ENCODE measurements at places on chromosomes 16 and 17. TPM values are rescaled to one million over a fixed set of nuclear protein-coding genes. Genes with fewer than 3 reads are reported as not detected.

The KRT16 gene
- not detected for total RNA-seq

The PLXDC1 gene
- 1.9 TPM for total RNA-seq

The RPH3AL gene
- 6.3 TPM for total RNA-seq

The B9D1 gene
- total RNA-seq = 13.4 TPM

The ASGR1 gene
- 1.8 TPM for total RNA-seq

The RASL10B gene
- total RNA-seq = 13.8 TPM

The PYCARD gene
- total RNA-seq = 3.1 TPM

The LRRC37A gene
- 0.29 TPM for total RNA-seq

The CENPT gene
- 41.2 TPM for total RNA-seq

The VMO1 gene
- total RNA-seq = 3.8 TPM

The CCL17 gene
- total RNA-seq = not detected

The IRX3 gene
- 40.6 TPM for total RNA-seq

The NPW gene
- total RNA-seq = not detected

The CARD14 gene
- total RNA-seq = not detected

The PRAC1 gene
- not detected for total RNA-seq

The RCVRN gene
- total RNA-seq = not detected

The AOC3 gene
- total RNA-seq = 5.5 TPM

The DPEP1 gene
- total RNA-seq = not detected

The CPNE7 gene
- not detected for total RNA-seq

The KRT15 gene
- not detected for total RNA-seq

The NPIPB8 gene
- total RNA-seq = not detected

The TBC1D26 gene
- 0.13 TPM for total RNA-seq

The WNT9B gene
- not detected for total RNA-seq

The FAM20A gene
- 3.1 TPM for total RNA-seq

The TAOK2 gene
- 31.0 TPM for total RNA-seq

The OR1A1 gene
- not detected for total RNA-seq

The TEDC2 gene
- 0.91 TPM for total RNA-seq

The HSD11B2 gene
- total RNA-seq = not detected

The ABCA6 gene
- 15.8 TPM for total RNA-seq

The STAC2 gene
- not detected for total RNA-seq

The KRTAP1-1 gene
- not detected for total RNA-seq

The PRSS53 gene
- 0.75 TPM for total RNA-seq

The GJD3 gene
- 0.98 TPM for total RNA-seq

The ORC6 gene
- 5.7 TPM for total RNA-seq

The GDPD3 gene
- 0.66 TPM for total RNA-seq

The BICDL2 gene
- total RNA-seq = 0.32 TPM

The ANKRD40CL gene
- total RNA-seq = not detected

The CHST4 gene
- not detected for total RNA-seq

The KCNJ18 gene
- not detected for total RNA-seq

The HSD17B1 gene
- 0.47 TPM for total RNA-seq

The GUCY2D gene
- total RNA-seq = not detected

The CES3 gene
- 12.5 TPM for total RNA-seq

The TBC1D3C gene
- not detected for total RNA-seq

Data from gastrocnemius medialis (tissue), 4 donors.